Upper lobe of right lung (tissue), 1 donor: ENCODE measurements at places on chromosomes 11 and 22. TPM values are rescaled to one million over a fixed set of nuclear protein-coding genes. Genes with fewer than 3 reads are reported as not detected.

HOATZ gene
- not detected for total RNA-seq

MFRP gene
- not detected for total RNA-seq

MS4A2 gene
- 20.6 TPM for total RNA-seq

CASP5 gene
- total RNA-seq: 1.9 TPM

APOA4 gene
- total RNA-seq: not detected

TRPT1 gene
- 22.4 TPM for total RNA-seq

RBM4 gene
- 98.9 TPM for total RNA-seq

LRRC74B gene
- total RNA-seq: not detected

VSIG10L2 gene
- not detected for total RNA-seq

GAL gene
- not detected for total RNA-seq

SLC29A2 gene
- 14.2 TPM for total RNA-seq

DNA sequence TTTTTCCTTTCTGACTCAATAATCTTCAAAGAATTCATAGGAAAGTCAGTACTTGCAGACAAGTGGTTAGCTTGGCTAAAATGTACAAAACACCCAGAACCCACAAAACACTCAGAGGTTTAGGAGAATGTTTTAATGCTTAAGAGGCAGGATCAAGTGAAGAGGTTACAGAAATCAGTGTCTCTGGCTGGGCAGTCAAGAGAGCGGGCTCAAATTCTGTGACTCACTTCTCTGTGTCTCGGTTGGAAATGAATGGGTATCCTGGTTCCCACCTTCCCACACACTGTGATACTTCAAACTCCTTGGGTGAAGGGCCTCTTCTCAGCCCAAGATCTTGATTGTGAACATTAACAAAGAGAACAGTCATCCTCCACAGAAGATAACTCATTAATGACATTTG lies 3.8 kb downstream of the MPEG1 start:
- DNase-seq: no peak

- DNase-seq: peak; percentile 77
Observed at GRCh38 chr22:22201185-22201929, 43.2 kb upstream of the VPREB1 start.

DNA sequence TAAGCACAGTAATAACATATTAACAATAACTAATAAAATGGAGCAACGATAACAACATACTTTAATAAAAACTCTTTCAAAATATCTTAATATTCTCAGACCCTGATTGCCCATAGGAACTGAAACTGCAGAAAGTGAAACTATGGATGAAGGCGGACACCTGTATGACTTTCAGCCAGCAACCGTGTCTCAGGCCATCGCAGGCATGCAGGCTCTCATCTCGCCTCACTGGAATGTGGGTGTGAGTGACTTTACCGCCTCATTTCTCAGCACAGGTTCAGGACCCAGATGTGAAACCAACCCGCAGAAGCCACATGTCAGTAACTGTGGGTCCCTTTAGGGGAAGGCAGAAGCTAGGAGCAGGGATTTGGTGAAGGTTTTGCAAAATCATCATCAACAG lies 539.1 kb downstream of the FAM181B start:
- no peak for DNase-seq

DNA sequence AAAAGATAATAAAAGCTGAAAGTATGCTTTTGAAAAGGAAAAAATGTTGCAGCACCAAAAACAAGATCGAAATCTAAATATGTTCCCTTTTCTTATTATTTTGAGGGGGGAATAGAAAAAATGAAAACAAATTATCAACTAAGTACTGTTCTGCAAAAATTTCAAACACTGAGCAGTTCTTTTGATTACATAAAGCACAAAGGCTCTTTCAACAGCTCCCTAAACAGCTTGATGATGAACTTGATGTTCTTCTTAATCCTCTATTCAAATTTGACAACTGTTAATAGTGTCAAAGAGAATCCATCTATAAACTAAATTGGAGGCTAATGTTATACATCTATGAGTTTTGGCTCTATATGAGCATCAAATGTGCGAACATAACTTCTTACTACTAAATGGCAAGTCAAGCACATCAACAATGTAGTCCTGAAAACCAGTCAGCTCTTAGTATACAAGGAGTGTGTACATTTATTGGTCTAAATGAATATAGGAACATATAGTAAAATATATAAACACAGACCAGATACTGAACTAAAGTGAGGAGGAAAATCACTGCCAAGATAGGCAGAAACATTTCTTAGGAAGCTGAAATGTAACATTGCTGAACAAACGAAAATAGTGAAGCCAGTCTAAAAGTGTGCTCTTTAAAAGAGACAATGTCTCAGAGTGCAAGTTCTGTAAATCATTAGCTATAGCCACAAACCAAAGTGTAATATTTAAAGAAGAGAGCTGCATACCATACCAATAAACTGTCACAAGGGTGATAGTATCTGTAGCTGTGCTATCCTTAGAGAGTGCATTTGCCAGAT lies 94.3 kb downstream of the SOX6 start:
- DNase-seq: no peak

GRCh38 chr11:8023831-8024555 lies 36.9 kb downstream of the EIF3F start:
- peak; percentile 6 for DNase-seq

DNA sequence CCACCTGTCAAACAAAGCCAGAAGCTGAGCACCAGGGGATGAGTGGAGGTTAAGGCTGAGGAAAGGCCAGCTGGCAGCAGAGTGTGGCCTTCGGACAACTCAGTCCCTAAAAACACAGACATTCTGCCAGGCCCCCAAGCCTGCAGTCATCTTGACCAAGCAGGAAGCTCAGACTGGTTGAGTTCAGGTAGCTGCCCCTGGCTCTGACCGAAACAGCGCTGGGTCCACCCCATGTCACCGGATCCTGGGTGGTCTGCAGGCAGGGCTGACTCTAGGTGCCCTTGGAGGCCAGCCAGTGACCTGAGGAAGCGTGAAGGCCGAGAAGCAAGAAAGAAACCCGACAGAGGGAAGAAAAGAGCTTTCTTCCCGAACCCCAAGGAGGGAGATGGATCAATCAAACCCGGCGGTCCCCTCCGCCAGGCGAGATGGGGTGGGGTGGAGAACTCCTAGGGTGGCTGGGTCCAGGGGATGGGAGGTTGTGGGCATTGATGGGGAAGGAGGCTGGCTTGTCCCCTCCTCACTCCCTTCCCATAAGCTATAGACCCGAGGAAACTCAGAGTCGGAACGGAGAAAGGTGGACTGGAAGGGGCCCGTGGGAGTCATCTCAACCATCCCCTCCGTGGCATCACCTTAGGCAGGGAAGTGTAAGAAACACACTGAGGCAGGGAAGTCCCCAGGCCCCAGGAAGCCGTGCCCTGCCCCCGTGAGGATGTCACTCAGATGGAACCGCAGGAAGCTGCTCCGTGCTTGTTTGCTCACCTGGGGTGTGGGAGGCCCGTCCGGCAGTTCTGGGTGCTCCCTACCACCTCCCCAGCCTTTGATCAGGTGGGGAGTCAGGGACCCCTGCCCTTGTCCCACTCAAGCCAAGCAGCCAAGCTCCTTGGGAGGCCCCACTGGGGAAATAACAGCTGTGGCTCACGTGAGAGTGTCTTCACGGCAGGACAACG lies 11.7 kb downstream of the CXCR5 start:
- DNase-seq: no peak

DNA sequence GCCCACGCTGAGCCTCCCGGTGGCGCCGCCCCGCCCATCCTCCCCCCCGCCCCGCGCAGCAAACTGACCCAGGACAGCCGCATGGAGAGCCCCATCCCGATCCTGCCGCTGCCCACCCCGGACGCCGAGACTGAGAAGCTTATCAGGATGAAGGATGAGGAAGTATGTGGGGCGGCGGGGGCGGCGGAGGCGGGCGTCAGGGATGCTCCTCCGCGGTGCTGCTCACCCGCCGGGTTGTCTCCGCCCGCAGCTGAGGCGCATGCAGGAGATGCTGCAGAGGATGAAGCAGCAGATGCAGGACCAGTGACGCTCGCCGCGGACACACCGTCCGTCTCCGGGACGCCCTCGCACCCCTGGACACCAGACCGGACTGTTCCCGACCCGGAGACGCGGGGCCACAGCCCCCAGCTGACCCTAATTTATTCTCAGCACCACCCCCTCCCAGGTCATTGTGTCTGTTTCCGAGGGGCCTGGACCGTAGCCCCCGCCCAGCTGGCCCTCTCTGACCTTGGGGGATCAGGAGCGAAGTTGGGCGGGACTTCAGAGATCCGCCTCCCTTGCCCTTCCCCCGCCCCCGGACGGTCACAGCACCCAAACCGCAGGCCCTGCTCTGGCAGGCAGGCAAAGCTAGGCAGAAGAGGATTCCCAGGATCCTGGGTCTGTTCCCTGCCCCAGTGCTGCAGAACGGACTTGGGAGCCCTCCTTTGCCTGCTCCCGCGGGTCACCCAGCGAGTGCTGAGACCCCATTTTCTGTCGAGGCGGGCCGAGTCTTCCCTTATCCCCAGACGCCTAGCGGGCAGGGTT lies 959 bp upstream of the GP1BB start:
- DNase-seq: no peak

- DNase-seq: no peak
Observed at GRCh38 chr22:32964411-32965057, 93.6 kb downstream of the SYN3 start.

- DNase-seq: peak; percentile 16
Observed at GRCh38 chr11:44817207-44817949, 90.6 kb downstream of the TSPAN18 start.

- DNase-seq: no peak
Observed at GRCh38 chr22:32573991-32574390, 99.4 kb downstream of the FBXO7 start.

DNA sequence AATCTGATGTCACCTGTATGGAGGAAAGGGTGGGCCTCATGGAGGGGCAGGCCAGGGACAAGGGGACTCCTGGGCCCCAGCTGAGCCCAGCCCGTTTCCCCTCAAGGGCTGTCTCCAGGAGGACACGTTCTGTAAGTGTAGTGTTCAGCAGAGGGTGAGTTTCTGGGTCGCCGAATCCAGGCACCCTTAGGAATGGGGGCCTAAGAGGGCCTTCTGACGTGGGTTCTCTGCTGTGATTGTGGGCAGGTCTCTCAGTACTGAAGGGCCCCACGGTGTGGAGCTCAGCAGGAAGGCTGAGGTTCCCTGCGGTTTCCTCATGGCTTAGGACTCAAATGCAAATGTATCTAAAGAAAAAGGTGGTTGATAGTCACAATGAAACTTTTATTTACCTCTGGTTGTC lies 6.5 kb downstream of the PTDSS2 start:
- no peak for DNase-seq

- peak; percentile 90 for DNase-seq
Observed at GRCh38 chr22:43151251-43152002, at the start of gene TSPO. Gene TSPO, plus strand, starts transcription at chr22:43151559. Its CDS starts 7,680 bp downstream, at chr22:43159239.

GRCh38 chr22:17925431-17925841 lies 98.9 kb downstream of the MICAL3 start:
- no peak for DNase-seq

GRCh38 chr11:1088927-1089737 lies 14.5 kb downstream of the MUC2 start:
- DNase-seq: peak; percentile 60

GRCh38 chr11:131408025-131408640 lies 37.7 kb downstream of the NTM start:
- no peak for DNase-seq

DNA sequence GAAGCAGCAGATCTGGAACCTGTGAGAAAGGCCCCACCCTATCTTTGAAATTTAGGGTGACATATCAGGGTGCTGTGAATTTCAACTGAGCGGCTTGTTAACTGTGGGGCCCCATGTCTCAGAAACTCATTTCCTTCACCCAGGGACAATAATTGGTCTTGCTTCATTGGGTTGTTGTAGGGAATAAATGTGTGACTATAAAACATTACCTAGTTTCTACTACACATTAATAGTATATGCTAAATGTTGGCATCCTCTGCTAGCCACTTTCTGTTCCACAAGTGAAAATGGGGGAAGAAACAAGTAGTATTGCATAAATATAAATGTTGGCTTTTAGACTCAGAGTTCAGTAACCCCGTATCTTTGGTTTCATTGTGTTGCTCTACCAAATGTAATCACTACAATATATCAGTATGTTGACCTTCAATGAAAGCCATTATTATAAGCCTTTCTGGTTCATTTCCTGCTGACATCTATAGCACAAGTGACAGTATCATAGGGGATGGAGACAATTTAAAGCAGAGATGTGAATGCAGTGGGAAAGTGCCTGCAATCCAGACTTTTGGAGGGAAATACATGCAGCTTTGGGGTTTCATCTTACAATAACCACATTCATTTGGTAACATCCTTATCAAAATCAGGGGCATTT lies 905.5 kb upstream of the RAG2 start:
- no peak for DNase-seq

DNA sequence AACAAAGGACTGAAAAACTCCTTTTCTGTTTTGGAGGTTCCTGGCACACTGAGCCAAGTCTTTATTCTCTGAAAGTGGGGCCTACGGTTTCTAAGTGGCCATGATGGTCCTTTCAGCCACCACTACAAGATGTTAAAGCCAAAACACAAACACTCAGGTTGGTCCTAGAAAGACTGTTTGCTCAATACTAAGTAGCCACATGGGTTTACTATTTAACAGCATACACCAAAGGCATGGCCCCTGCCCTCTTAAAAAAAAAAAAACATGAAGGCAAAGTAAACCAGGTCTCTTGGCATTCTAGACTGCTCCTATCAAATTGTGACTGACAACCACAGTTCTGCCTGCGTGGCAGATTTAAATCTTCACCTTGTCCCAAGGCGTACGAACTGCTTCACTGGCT lies 123.6 kb upstream of the BID start:
- DNase-seq: no peak

- DNase-seq: no peak
Observed at GRCh38 chr11:95531116-95531515, 258.5 kb downstream of the FAM76B start.

DNA sequence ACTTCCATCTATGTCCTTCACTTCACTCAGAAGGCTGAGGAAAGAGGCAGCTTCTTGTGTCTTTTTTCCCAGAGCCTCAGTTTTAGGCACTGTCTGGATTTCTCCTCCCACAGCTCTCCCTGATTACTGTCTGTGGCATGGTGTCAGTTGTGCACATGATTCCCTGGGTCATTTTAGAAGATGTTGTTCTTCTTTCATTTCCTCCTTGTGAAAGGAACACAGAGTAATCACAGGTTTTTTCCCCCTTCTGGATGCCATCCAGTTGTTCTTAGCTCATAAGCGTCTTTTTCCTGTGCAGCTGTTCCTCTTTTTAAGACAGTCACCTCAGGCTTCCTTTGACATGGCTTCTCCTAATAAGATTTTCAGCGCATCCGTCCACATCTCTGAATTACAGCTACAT lies 212.2 kb downstream of the FAM181B start:
- DNase-seq: no peak

DNA sequence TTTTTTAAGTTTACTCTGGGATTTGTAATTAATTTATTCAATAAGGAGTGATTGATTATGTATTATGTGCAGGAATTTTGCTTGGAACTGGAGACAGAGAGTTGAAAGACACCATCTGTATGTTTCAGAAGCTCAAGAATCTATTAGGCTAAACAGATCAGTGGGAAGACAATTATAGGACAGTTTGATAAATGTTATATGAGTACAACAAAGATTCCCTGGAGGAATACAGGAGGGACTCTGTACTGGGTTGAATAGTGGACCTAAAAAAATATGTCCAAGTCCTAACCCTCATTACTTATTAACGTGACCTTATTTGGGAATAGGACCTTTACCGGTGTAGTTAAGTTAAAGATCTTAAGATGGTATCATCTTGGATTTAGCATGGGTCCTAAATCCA lies 681.2 kb downstream of the NELL1 start:
- DNase-seq: no peak

GRCh38 chr22:27185760-27186302 lies 528.4 kb downstream of the MIAT start:
- DNase-seq: no peak
